ENCODE measurements at places on chromosomes 2 and 18.

GRCh38 chr18:32735781-32736180, 37.0 kb downstream of the KLHL14 start:
- no peak for DNase-seq

GRCh38 chr2:242030858-242031257, 161.3 kb downstream of the RTP5 start:
- no peak for DNase-seq

DNA sequence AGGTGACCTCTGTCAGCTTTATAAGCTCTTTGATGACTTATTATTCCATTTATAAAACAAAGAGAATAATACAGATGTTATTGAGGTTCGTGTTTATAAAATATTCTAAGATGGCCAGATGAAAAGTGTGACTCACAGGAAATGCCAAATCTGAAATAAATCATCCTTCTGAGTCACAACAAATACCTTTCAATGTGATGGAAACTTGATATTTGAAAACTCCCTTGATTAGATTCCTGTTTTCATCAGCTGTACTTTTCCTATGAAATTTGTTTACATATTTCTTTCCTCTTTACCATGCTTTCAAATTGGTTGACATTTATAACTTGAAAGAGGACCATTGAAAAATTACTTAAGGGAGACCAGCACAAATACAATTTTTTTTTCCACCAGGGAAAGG, 30.6 kb upstream of the PPP1R1C start:
- peak; percentile 44 for DNase-seq

GRCh38 chr2:97660775-97661389, 3.0 kb downstream of the ACTR1B start:
- no peak for DNase-seq

GRCh38 chr2:224611938-224612337, 26.8 kb upstream of the CUL3 start:
- DNase-seq: no peak

DNA sequence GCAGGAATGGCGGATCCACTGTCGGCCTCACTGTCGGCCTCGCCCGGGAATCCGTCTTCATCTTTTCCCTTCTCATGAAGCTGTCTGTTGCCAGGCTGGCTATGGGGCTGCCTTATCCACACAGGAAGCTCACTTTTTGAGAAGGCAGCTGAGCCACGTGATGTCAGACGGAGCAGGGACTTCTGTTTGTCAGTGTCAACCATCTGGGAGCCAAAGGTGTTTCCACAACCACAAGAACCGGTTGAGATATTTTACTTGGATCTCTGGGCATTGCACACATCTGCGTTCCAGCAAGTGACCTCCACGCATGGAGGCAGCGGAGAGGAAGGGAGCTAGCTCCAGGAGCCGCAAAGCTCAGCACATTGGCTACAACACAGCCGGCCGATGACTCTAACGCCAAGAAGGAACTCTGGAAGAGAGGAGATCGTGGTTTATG, 27.4 kb upstream of the TAF1B start:
- DNase-seq: no peak

DNA sequence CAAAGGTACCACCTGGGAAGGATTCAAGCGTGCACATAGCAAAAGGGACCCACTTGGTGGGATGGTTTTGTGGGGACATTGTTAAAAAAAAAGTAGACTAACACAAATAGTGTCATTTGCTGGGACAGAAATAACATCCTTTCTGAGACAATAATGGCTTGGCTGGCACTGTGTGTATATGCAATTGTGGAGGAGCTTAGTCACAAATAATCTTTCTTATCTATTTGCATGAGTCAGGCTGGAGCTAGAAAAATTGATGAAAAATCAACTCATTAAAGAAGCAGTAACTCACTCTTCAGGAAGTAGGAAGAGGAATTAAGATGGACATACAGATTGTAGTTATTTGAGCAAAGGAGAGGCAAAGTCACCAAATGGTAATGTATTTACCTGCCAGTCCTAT, 29.5 kb upstream of the ITGB6 start:
- no peak for DNase-seq

- no peak for DNase-seq
Measured at GRCh38 chr2:132583666-132584360, 86.2 kb downstream of the LYPD1 start.

GRCh38 chr2:159249990-159250715, 36.4 kb downstream of the WDSUB1 start:
- peak; percentile 91 for DNase-seq

- DNase-seq: no peak
Measured at GRCh38 chr18:28044036-28044435, 132.9 kb downstream of the CDH2 start.

DNA sequence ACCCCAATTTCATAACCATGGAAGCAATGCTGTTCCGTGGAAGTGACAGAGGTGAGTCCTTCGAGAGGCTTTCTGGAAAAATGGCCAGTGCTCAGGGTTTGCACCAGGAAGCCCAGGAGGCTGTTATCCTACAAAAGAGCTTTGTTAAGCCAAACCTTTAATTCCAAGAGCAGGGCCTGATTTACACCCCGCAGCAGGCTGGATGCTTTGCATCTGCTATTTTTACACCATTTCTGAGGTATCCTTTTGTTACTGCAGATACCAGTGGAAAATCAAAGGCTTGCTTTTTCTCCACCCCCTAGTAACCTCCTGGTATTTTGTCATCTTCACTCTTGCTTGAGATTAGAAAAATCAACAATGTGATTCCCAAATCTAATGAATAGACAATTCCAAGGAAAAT, 380.6 kb downstream of the SOX11 start:
- no peak for DNase-seq

Measured in GM04504 (cell line).